Left lung (tissue), 14 donors: ENCODE measurements at places on chromosomes 7 and 10.

DNA sequence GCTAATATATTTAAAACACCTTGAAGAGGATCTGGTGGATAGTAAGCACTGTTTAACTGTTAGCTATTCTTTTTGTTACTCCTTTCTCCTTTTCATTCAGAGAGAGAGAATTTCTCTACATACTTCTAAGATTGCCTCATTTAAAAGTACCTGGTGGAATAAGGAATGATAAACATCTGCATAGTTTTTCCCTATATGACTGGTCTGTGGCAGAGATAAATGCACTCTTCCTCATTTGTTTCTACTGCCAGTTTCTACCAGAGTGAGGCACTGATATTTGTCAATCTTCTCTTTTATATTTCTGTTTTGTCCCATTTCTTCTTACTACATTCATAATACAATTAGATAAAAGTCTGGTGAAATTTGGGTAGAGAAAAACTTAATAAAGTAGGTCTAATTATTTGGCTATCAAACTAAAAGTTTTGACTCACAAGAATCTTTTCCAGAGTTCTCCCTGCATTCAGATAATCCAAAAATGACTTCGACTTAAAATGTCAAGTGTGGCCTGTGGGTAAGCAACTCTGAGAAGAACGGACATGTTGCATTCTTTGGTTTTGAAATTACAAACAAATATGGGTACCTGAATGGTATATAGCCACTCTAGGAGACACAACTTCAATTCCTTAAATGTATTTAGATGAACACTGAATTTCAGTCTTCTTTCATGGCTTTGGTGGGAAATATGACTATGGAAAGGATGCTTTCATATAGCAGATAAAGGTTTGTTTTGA lies 38.8 kb downstream of the RNLS start:
- DNase-seq: no peak

GRCh38 chr10:451021-451471 lies 238.4 kb downstream of the DIP2C start:
- DNase-seq: no peak

GRCh38 chr10:105138358-105138757 lies 497.3 kb downstream of the SORCS3 start:
- no peak for DNase-seq

DNA sequence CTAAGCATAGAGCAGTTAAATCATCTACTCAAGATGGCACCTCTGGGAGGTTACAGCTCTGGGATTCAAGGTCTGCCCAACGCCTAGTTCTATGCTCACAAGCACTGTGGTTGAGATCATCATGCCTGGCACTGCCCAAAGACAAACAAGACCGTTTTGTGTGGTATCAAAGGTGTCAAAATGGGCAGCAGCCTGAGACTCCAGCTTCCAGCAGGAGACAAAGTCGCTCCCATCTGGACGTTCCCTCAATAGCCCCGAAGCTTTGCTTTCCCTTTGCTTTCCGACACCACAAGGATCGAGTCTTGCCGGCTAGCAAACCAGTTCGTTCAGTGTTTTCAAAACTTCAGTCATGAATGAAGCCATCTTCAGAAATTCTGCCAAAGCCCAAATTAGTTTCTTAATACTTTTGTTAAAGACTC lies 5.1 kb downstream of the HABP2 start:
- peak; percentile 12 for DNase-seq

DNA sequence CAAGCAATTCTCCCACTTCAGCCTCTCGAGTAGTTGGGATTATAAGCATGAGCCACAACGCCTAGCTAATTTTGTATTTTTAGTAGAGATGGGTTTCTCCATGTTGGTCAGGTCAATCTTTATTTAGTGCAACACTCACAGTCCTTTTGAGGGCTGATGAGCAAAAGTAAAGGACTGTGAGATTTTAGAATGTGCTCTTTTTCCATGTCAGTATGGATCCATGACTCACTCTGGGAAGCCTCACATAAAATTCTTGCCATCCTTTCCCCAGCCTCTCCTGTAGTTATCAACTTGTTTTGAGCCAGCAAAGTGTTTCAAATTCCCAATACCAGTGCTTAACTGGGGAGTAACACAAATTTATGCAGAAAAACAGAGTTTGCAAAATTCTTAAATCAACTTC lies 135.8 kb upstream of the CXCL12 start:
- DNase-seq: no peak

- no peak for DNase-seq
These were observed 808.1 kb downstream of the GRID1 start for GRCh38 chr10:85558533-85558932.

- DNase-seq: no peak
These were observed 205.8 kb upstream of the LYZL1 start for GRCh38 chr10:29083096-29083495.

DNA sequence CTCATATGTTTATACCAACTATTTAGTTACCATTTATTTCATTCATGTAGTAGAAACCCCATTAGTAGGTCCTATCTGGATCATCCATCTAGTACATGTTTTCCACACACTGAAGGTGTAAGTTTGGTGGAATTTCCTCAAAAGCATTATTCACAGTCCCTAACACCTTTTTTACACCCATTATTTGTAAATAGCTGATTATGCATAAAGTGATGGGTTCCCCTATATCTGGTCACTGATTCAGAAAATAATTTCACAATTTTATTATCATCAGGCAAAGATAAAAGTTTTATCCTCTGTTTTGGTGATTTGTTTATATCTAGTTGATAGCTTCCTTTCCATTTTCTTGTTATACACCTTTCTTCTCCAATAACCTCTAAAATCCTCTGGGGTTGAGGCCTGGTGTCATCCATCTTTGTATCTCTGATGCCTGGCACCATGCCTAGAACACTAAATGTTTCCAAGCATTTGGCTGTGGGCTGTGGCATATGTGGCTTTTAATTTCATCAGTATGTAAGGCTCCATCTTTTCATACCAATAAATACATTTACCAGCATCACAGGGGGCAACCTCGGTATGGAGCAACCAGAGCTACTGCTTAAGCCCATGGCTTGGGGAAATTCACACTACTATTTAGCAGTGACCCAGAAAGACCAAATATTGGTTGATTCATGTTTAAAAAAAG lies 1089.5 kb upstream of the LRRN3 start:
- DNase-seq: no peak
